ENCODE measurements at places on chromosomes 5 and 9.

DNA sequence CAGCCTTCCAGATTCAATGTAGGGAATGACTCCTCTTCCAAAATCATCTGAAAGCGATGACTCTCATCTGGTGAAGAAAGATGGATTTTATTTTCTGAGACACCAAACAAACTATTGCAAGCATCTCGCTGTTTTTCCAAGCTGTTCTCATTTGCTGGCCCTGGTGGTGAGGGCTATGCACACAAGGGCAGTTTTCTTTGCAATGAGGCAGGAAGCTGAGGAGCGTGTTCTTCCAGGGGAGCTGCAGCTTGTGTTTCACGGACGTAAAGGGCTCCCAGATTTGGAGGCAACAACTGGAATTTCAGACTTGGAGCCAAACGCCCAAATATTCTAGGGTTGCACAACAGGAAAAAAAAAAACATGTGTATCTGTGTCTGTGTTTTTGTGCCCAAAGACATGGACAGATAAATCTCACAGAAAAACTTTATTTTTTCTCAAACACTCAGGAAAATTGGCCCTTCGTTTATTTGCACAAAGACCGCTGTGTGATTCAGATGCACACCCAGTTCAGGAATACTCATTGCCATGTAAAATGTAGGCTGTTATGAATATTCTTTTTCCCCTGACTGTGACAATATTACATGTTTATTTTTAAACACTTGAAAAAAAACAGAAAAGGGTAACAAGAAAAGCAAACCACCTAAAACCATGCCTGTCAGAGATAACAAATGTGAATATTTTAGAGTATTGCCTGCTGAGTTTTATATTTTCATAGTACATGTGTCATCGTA lies 151.3 kb downstream of the GAS1 start:
- no peak for DNase-seq

DNA sequence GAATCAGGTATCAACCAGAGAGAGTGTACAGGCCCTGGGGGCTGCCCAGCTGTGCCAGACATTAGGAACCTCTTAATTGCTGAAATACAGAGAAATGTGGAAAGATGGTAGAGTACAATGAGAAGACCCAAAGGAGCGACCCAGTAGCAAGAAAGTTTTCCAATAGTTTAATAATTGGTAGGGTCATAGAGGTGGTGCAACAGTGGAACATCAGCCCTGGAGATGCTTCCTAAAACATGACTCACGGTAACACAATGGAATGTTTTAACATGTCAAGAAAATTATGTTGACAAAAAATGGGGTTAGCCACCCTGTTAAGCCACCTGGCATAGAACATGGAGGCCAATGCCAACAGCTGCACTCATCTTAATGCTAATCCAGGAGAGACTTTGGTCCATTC lies 284.1 kb downstream of the ELAVL2 start:
- DNase-seq = no peak

DNA sequence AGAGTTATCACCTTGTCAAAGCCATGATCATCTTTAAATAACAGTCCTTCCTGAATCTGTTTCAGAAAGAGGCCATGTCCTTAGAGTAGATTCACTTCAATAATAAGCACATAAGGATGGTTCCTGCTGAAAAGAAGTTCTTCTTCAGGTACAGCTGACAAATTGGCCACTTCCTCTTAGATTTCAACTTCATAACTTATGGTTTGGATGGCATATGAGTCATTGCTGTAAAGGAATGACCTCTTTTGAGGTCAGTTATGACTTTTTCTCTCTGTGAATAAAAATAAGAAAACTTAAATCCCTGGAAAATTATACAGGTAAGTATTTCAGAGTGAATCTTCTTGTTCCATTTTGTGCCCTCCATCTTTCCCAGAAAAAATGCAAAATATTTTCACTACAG lies 555.3 kb upstream of the ZNF462 start:
- no peak for DNase-seq

GRCh38 chr5:74567411-74567995 lies 73.0 kb downstream of the ENC1 start:
- no peak for DNase-seq

DNA sequence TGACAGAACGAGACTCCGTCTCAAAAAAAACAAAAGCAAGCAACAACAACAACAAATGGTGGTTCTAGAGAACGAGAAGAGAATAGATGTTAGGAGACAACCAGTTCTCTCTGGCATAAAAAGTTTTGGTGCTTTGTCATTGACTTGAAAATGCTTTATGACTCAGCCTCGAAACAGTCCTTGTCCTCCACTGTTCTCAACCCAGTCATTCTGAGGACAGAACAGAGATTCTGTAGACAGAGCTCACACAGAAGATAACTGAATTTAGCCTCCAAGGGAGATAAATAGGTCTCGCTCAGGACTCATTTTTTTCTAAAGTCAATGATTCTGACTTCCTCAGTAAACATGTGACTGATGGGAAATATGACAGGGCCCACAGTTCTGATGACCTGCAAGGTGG lies 76.0 kb upstream of the FSTL4 start:
- DNase-seq = no peak

DNA sequence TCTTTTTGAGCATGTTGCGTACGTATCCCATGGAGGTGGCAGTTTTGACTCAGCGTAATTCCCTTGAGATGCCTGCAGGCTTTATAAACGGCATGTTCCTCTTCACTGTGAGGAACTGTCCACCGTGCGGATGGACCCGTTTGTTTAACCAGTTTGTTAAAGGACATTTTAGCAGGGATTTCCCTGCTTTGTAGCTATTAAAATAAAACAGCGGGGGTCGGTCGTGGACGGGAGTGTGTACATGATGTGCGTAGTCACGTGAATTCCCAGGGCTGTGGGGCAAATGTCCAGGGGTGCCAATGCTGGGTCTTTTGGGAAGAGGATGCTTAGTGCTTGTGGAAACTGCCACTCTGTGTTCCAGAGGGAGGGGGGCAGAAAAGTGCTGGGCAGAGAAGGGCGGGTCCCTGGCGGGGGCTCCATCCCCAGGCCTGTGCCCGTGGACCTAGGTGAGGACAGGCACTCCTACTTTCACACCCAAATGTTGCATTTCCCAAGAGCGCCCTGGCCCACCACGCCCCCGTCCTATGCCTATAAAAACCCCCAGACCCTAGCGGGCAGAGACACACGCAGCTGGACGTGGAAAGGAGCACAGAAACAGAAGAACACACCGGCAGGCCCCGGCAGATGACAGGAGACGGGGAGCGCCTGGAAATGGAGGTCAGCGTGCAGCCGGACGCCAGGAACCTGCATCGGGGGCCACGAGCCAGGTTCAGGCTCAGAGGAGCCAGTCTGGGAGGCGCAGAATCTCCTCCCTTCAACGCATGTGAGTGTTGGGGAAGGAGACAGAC lies 4.0 kb upstream of the TERT start:
- DNase-seq = no peak

DNA sequence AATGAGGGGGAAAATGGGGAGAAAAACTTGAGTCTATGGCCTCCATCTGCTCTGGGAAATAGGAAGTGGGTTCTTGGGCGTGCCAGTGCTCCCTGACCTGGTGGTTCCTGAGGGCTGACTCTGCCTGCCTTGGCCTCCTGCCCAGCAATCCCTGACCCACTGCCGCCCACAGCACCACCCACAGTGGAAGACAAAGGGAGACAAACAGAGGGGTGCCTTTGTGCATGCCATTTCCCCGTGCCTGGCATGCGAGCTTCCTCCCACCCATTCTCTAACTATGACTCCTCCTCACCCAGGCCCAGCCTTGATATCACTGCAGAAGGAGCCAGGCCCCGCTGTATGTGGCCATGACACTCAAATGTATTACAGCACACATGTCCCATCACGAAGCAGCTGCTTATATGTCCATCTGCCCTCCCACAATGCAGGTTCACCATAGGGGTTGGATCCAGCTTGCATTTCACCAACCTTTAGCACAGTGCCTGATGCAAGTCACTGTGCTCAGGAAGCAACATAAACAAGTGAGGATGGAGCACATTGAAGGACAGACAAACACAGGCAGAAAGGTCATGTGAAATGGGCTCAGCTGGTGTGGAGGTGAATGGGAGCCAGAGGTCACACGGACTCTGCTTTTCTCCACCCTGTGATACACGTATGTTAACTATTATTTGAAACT lies 84.4 kb downstream of the ADRB2 start:
- DNase-seq = no peak

- DNase-seq = no peak
Measured at GRCh38 chr5:81045389-81045807, 85.2 kb downstream of the RASGRF2 start.

- DNase-seq = no peak
Measured at GRCh38 chr5:142486020-142486419, 161.2 kb upstream of the SPRY4 start.

- DNase-seq = no peak
Measured at GRCh38 chr5:76874088-76874581, 24.3 kb downstream of the S100Z start.

DNA sequence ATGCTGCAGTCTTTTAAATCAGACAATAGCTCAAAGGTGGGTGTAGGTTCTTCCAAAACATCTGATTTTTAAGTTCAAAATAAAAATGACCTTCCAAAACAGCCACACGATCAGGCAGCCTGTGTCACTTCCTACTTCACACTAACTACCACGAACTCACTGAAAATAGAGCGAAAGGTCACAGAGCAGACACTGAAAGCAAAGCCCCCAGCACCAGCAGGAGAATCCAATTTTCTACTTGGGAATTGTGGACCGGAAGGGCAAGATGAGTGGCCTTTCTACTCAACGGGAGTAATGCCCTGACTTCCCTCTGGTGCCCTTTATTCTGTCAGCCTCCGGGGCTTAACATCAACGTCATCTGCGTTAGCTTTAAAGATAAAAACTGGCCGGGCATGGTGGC lies 107.8 kb upstream of the FAM120A start:
- DNase-seq = no peak

DNA sequence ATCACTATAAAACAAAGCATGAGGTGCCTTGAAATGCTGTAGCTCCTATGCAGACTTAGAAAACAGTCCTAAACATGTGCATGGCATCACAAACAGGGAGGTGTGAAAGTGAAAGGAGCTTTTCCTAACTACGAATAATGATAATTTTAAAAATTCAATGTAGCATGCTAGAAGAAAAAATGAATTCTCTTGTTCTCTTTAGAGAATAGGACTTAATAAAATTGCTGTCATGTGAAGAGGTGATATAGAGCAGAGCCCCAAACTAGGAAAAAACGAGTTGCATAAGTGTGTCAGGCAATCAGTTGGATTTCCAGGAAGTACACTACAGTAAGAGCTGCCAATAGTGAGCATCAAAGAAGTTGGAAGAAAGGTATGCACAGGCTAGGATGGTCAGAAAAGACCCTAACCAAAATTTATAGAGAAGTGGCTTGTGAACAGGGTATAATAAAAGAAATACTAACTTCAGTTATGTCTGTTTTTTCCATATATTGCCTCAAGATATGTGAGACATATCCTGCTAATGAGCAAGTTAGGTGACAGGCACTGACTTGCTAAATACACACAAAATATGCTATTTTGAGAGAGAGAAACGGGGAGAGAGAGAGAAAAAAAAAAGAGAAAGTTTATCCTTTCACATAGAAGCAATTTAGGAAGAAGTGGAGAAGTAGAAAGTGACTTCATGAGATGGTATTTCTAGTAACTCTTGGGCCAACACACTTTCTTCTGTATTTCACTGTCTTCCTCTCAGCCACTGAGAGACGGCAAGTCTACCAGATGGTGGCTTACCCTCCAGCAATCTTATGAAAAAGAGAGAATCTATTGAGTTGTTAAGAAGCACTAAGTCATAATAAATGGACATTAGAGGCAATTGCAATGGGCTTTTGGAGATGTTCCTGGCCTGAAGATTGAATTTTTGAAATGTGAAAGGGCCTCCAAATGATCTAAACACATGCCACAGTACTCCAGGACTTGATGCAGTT lies 18.0 kb downstream of the ITGA2 start:
- no peak for DNase-seq

GRCh38 chr5:92956886-92957285 lies 624.1 kb downstream of the NR2F1-AS1 start:
- no peak for DNase-seq

DNA sequence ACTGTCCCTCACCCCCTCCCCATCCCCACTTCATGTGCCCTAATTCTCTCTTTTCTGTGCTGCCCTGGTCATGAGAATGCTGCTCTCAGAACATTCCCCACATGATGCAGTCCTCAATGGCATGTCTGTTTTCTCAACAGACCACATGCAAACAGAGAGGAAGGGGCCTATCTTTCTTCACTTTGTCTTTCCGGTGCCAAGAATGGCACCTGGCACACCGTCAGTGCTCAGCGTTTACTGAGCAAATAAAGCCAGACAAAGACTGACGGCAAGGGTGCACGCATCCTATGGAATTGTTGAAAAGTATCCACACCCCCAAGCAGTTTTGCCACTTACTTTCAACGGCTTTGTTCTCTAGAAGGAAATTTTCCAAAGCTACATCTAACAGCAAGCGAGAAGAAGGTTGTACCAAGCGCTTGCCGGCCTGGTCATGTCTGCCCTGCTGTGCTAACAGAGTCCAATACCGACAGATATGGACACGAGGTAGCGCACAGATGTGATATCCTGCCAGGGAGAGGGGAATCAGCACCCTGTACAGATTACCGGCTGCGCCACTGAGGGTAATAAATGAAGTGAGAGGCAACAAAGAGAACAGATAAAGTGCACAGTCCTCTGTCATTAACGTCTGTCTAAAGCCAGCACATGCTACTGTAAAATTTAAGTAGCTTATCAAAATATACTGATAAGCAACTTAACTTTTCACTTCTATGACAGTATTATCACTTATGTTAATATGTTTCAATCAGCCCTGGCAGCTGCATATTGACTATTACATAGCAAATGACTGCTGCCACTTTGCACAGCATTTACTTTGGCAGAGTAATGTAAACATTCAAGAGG lies 251.7 kb downstream of the DENND1A start:
- DNase-seq = no peak

DNA sequence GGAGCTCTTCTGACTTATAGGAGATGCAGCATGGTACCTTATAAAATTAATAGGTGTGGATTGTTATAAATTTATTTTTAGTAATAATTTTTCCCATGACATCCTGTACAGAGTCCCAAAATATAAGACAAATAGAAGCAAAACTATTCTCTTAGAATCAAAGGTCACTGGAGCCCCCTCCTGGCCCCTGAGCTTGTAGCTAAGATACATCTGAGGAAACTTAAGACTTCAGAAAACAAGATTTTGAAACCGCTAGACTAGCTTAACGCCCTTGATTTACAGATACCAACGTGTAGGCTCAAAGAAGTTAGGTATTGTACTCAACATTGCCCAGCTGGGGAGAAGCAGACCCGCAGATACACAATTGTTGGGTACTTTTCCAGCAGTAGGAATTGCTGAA lies 45.7 kb upstream of the KCNN2 start:
- no peak for DNase-seq

DNA sequence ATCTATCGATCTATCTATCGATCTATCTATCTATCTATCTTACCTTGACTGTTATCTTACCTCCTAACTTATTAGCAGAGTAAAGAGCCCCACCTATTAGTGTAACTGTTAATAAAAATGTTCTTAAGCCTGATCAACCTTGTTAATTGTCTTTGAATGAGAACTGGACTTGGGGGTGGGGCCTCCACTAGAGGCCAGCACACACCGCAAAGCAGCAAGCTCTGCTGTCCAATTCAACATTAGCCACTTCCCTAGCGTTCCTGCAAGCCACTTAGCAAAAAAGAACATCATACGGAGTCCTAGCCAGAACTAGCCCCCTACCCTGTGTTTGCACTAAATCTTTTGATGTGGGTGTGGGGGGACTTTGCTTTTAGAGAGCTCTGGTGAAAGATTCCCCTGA lies 515.8 kb downstream of the KDM4C start:
- DNase-seq = no peak

- DNase-seq = no peak
Measured at GRCh38 chr5:78137290-78137689, 157.2 kb downstream of the AP3B1 start.
